NCI-H2171 (cell line): ENCODE measurements at places on chromosomes 7 and 10.

DNA sequence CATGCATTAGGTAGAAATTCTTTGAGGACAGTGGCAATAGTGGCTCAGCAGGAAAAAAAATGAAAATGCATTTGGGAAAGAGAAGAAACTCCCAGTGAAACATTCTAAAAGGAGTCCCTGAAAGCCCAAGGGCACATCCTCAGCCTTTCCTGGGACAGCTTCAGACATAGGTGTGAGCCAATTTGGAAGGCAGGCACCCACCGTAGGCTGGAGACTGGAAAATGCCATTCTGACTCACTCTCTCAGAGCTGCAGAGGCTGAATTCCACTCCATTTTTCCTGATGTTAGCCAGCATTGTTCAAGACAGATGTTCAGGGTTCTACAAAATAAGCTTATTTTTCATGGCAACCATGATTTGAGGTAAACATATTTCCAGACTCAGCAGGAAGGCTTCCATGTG lies 379.0 kb upstream of the FZD8 start:
- DNase-seq, result no peak

DNA sequence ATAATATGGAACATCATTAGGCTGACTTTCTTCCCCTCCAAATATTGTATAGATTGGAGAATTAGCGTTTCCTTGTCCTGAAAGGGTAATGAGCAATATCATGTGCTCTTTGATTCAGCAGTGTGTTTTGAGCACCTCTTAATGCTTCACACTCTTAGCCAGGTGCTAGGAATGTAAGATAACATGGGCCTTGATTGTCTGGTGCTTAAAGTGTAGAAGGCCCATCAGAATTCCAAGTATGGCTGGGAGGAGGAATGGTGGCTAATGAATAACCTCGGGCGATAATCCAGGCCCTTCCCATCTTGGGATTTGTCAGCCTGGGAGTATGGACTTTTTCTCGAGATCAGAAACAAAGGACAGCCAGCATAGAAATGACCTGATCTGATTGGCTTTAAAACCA lies 8.6 kb downstream of the TSPAN13 start:
- no peak for DNase-seq

DNA sequence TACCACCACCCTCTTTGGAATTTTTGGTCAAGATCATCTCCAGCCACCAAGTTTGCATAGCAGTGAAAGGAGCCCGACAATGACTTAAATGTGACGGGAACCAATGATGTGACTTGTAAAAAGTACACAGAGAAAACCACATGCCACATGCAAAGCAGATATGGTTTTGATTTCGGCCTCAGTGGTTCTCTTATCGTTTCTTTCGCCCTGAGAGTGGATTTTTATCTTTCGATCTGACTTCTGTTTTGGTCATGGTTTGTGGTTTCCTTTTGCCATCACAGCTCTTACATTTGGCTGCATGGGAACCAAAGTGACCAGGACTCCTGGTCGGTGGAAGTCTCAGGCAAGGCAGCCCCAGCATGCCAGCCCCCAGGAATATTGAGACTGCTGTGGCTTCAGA lies 31.5 kb downstream of the TCF7L2 start:
- DNase-seq, result no peak

DNA sequence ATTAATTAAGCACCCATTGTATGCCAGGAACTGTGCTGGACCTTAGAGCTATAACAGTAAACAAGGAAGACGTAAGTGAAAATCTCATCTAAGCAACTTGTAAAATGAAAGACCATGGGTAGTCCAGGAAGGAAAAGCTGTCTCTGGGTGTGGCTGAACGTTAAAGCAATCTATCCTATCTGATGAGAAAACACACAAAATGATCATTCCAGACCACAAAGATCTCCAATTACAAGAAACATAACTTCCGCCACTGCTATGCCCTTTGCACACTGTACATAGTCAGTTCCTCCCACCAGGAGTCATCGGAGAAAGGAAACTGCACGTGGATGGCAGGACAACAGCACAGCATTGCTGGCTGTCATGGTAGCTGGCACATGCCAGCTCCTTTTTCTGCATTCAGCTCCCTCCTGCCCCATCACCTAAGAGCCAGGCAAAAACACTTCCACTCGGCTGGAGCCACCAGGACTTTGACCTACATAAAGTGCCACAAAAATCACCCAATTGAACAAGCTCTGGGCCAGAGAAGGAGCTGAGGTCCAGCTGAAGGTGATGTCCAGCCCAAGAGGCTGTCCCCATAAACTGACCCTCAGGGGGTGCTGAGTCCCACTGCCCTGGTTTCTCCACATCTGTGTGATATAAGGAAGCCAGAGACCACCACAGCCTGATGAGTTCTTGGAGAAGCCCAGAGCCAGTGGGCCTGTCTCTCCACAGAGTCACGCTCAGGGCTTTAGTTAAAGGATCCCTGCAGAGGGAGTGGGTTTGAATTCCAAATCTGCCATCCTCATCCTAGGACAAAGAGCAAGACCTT lies 56.4 kb downstream of the STEAP1B start:
- DNase-seq, result no peak

DNA sequence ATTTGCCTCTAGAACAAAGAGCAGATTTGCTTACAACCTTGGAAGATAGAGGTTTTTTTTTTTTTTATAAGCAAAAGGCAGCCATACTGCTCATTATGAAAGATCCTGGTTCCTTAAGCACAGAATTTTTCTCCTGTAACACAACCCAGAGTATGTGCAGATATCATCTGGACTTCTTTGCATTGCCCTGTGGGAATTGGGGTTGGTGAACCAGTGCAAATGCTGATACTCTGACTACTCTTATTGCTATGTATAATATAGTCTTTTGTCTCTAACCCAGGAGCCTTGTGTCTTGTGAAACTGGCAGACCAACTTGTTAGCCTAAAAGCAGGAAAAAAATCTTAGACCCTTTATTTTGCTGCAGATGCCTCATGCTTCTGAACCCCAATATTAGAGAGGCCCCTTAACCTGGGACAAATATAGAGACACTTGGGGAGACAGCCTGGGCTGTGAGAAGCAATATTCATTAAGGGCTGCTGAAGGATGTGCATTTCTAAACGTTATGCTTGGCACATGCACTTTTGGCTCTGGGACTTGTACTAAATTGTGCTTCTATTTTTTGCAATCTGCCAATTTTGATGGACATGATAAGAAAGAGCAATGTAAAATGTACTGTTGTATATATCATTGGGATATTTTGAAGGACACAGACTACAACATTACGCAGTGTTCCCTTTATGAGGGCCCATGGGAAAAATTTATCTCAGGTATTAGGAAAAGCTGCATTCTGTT lies 78.9 kb downstream of the ANLN start:
- no peak for DNase-seq

DNA sequence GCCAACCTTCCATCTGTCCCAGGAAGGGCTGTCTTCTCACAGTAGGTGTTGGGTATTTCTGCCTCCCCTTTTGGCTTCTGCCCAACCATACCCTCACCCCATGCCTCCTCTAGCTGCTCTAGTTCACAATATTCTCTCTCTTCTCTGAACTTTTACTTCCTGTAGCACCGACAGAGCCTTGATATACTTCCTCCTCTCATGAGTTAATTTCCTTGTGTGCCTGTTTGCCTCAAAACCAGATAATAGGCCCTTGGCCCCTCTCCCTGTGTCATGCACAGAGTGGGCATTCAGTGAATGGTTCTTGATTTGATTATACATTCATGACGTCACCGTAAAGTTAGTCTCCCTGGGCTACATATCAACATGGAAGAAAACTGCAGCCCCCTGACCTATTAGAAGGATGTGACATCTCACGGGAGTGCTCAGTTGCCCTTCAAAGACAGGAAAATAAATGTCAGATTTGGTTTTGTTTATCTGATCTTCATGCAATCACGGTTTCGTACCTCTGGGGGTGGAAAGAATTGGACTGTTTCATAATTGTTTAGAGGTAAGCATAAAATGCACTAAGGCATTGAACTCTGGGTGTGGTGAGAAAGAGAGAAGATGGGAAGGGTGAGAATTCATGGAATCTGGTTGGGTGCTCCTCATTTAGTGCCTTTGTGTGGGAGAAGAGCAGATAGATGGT lies 127.7 kb downstream of the ITIH5 start:
- no peak for DNase-seq

GRCh38 chr7:27652518-27652917 lies 10.2 kb downstream of the HIBADH start:
- DNase-seq, result no peak

- DNase-seq, result no peak
Measured at GRCh38 chr10:69004821-69005220, 16.2 kb downstream of the KIFBP start.

- no peak for DNase-seq
Measured at GRCh38 chr7:5694912-5695726, 86.3 kb downstream of the RNF216 start.

GRCh38 chr7:133196856-133197612 lies 55.8 kb upstream of the EXOC4 start:
- no peak for DNase-seq

DNA sequence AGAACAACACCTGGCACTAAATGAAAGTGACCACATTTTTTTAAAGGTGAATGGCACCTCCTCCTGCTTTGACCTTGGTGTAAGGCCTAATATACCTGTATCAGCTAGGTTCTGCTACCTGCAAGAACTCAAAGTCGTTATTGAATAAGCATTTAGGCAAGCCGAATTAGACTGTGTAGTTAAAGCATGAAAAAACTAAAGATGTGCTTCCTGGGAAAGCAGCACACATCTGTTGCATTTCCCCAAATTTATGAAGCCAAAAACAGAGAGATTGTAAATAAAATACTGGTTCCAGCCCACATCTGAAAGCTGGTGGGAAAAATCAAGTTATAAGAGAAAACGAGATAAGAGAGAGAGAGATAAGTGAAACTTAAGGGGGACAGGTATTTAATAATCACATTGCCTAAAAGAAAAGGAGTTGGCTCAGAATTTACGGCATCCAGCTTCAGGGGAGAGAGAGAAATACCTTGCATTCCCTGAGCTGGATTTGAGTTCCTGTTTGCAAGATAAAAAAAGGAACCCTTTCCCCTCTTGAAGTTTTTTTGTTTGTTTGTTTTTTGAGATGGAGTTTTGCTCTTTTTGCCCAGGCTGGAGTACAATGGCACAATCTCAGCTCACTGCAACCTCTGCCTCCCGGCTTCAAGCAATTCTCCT lies 1.8 kb upstream of the XPNPEP1 start:
- DNase-seq, result no peak
